Effector memory CD4-positive, alpha-beta T cell (primary cell): ENCODE measurements at places on chromosomes 2 and 18.

DNA sequence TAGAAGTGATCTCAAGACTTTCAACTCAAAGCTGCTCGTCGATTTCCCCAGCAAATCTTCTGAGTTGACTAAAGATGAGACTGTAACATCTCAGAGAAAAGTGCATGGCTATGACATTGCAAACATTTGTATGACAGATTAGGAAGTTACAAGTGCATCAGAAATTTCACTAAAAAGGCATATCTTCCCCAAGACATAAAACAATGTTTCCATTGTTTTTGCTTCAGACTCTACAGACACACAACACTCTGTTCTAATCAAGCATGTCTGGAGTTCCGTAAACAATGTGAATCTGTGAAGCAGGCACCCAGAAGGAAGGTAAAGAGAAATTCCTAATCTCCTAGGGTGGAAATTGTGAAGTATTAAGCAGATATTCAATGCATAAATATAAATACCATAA is 144.6 kb upstream of the LYPD1 start:
- no peak overlapping the region for H3K4me3 ChIP-seq
- no peaks in the 10 kb centered on the region for H3K4me1 ChIP-seq
- no peaks in the 10 kb centered on the region for H3K27me3 ChIP-seq
- H3K36me3 ChIP-seq: no peaks in the 10 kb centered on the region

GRCh38 chr2:176328149-176328548 is 58.9 kb downstream of the MTX2 start:
- no peak overlapping the region for H3K27ac ChIP-seq
- H3K4me3 ChIP-seq: no peak overlapping the region
- H3K27me3 ChIP-seq: no peaks in the 10 kb centered on the region
- DNase-seq: no peak
- H3K36me3 ChIP-seq: no peaks in the 10 kb centered on the region
- no peaks in the 10 kb centered on the region for H3K4me1 ChIP-seq

DNA sequence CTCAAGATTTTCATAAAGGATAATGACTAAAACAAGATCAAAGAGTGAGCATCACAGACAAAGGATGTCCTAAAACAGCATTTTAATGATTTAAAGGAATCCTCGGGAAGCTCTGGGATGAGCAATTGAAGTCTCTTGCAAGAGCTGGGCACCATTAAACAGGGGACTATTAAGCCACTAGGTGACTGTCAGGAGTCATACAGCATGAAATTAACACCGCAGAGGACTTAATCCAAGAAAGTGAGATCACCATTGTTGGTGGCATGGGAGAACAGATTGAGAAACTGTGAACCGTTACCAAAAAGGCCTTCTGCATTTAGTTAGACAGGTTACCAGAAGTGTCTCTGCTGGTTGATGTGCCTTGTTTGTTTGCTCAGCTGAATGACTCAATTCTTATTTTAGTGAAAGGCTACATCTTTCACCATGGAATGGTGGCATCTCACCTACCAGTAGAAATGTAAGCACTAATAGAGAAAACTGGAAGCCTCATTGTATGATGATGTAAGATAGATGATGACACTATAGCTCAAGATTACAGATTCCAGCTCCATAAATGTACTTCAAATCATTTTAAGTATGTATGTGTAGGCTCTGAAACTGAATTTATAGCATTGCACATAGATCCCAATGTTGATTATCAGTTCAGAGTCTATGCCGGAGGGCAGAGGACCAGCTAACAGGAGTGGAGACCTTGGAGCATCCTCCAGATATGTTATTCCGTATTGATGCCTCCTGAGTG is 427.6 kb downstream of the SUCLG1 start:
- no peak for DNase-seq
- no peaks in the 10 kb centered on the region for H3K4me1 ChIP-seq
- no peak overlapping the region for H3K27ac ChIP-seq
- no peaks in the 10 kb centered on the region for H3K36me3 ChIP-seq

GRCh38 chr2:241242306-241242705 is 53.8 kb downstream of the ANO7 start:
- no peak overlapping the region for H3K4me3 ChIP-seq
- H3K27me3 ChIP-seq: no peaks in the 10 kb centered on the region
- H3K36me3 ChIP-seq: peaks cover 93% of the 10 kb centered on the region
- H3K4me1 ChIP-seq: no peaks in the 10 kb centered on the region
- DNase-seq: no peak
- H3K27ac ChIP-seq: no peak overlapping the region

GRCh38 chr18:50559752-50560680 is at the start of gene MAPK4:
MAPK4 (plus strand) TSS chr18:50560087; CDS start chr18:50663959, 103,872 bp downstream.
- H3K27me3 ChIP-seq: peaks cover 13% of the 10 kb centered on the region
- peaks cover 10% of the 10 kb centered on the region for H3K4me1 ChIP-seq

DNA sequence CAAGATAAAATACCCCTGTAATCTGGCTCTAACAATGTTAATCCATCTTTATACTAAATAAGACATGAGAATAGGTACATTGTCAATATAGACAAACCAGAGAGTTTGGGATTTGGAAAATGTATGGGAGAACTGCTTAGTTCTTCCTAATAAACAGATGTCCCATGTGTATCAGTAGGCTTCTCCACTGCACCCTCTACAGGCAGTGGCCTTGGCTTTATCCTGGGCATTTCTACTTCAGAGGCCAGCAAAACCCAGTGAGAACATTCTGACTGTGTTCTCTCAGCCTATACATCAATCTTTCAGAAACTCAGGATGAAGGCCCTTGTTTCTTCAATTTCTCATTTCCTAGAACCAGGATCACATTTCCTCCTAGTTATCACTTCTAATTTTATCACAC is 1167.5 kb upstream of the ACVR2A start:
- no peaks in the 10 kb centered on the region for H3K27me3 ChIP-seq
- H3K4me1 ChIP-seq: no peaks in the 10 kb centered on the region
- H3K36me3 ChIP-seq: no peaks in the 10 kb centered on the region
- no peak for DNase-seq
- H3K4me3 ChIP-seq: no peak overlapping the region

GRCh38 chr18:9055185-9055584 is 47.3 kb upstream of the NDUFV2 start:
- DNase-seq: no peak
- H3K27ac ChIP-seq: no peak overlapping the region
- H3K4me3 ChIP-seq: no peak overlapping the region

- no peaks in the 10 kb centered on the region for H3K4me1 ChIP-seq
- H3K27ac ChIP-seq: no peak overlapping the region
- H3K4me3 ChIP-seq: no peak overlapping the region
- no peaks in the 10 kb centered on the region for H3K36me3 ChIP-seq
- H3K27me3 ChIP-seq: no peaks in the 10 kb centered on the region
- no peak for DNase-seq
These were observed 150.2 kb upstream of the LHCGR start for GRCh38 chr2:48905696-48906095.
